GM12891 (cell line): ENCODE measurements at places on chromosomes 11 and 22.

- no peak for DNase-seq
Measured at GRCh38 chr11:86891036-86891435, 64.2 kb downstream of the FZD4 start.

- no peak for DNase-seq
Measured at GRCh38 chr11:83625336-83625735, 339.2 kb upstream of the CCDC90B start.

GRCh38 chr11:107139396-107139795, 121.1 kb upstream of the GUCY1A2 start:
- DNase-seq, result no peak

- no peak for DNase-seq
Measured at GRCh38 chr11:11291041-11292015, 61.7 kb downstream of the CSNK2A3 start.

DNA sequence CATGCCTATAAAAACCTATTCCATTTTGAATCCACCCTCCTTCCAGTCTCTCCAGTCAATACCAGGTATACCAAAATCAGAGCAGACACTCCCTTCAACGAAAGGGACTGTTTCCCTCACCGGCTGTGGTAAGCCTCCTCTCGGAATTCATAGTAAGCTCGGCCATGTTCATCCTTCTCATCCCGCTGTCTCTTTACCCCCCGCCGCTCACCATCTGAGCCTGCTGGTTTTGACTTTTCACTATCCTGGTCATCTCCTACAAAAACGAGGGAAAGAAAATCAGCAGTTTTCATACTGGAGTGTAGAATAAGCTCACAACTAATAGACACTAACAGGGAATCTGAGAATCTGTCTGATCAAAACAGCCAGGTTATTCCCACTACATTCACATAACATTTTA, 3.1 kb downstream of the HNRNPUL2 start:
- DNase-seq, result no peak

DNA sequence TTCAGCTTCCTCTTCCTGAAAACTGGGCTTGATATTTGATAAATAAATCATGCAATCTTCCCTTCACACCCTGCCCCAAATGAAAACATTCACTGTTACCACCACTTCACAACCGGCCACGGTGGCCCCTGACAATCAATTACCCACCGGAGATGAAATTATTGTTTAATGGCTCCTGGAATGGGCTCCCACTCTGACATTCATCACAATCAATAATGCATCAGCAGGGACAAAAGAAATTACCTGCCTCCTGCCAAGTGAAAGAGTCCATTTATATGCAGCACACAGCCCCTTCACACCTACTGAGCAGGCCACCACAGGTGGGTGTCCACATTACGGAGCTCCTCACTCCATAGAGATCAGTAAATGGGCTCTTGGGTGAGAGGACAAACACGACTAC, 193.5 kb upstream of the SNX19 start:
- DNase-seq, result no peak

DNA sequence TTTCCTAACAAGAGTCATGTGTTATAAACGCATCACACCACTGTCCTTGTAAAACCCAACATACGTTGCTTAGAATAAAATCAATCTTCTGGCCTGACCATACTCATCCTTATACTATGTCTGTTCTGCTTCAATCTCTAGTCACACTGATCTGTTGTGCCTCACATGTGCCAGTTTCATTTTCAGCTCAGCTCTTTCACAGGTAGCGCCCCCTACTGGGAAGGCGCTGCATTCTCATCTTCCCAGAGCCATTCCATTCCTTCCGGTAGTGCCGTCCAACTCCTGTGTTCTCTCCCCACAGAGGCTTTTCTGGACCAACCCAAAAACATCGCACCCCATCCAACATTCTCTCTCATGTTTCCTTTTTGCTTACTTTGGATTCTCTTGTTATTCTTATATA, 22.2 kb downstream of the CASP5 start:
- no peak for DNase-seq

DNA sequence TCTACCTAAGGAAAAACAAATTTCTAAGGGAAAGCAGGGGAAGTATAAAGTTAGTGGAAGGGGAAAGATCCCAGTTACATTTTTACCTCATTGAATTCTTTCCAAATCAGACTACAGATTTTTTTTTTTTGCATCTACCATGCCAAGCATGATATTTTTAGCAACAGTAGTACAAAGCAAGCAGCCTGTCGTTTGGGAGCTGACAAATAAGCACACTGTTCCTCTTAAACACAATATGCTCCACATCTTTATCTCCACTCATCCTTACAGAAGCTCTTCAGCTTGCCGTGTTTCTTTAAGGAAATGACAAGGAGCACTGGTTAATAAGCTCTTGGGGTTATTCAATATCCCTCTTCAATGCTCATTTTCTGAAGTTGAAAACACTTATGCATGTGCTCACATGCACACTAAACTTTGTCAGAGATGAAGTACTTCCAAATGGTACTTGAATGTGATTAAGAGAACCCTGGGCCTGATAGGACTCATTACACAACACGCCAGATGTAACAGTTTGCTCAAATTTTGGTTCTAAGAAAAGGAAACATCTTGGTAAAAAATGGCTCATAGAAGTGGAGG, 53.8 kb downstream of the PAX6 start:
- DNase-seq, result no peak

DNA sequence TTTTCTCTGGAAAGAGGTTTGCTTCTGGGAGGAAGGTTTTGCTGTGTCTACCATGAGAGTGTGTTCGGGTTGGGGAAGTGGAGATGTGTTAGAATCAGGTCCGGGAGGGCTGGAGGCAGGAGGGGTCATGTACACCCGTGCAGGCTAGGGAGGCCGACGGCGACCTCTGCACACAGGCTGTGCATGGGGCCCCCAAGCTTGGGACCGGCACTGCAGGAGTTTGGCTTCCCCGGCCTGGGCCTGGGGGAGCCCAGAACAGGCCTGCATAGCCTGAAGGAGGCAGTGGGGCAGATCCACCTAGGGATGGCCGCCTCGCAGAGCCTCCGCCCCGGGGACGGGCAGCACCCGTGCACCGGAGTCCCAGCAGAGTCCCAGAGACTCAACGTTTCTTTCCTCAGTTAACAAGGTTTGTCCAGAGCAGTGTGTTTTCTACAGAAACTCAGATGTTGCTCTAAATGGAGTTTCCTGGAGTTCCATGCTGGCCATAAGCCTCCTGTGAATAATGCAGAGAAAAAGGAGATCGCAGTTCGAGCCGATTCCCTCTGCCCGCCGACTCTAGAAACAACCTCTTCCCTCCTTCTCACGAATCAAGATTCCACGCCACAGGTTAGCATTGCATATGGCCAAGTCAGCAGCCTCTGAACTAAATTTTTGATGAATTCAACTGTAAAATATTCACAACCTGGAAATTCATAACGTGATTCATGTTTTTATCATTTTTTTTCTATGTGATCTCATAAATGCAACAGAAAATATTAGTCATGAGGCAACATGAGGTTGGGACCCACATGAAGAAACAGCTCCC, 427.3 kb downstream of the BRD1 start:
- no peak for DNase-seq

DNA sequence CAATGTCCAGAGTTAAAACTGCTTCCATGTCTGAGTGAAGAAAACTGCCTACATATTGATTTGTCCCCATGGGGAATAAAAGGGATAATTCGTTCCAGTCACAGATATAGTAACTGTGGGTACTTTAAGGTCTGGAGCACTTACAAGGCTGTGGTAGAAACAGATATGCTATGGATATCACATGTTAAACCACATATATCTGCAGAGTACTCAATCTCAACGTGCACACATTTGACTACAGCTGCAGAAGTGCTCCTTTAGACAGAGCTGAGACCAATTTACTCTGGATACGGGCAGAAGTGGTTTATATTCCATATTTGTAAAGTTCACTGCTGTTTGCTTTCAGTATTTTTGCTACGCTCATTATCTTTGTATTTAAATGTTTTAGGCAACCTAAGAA, 9.7 kb upstream of the MS4A2 start:
- no peak for DNase-seq

DNA sequence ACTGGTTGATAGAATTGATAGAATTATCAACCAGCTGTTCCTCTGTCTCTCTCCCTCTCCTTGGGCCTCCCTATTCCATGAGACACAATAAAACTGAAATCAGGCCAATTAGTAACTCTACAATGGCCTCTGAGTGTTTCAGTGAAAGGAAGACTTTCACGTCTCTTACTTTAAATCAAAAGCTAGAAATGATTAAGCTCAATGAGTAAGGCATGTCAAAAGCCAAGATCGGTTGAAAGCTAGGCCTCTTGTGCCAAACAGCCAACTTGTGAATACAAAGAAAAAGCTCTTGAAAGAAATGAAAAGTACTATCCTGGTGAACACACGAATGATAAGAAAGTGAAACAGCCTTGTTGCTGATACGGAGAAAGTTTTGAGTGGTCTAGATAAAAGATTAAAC, 16.6 kb downstream of the PIH1D2 start:
- DNase-seq, result no peak

DNA sequence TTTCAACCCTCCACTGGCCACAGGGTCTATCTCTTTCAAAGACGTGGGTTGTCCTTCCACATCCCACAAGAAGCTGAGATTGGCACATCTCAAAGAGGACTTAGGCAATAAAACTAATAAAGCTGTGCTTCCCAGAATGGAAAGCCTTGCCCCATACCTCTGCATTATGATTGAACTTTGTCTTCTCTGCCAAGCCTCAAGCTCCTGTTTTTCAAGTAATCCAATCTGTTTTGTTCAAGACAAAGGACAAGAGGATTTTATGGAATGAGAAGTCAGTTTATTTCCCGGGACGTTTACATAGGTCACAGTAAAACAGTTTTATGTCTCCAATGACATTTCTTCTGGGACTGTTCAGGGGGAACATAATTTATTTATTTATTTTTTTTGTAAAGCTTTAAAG, 108.4 kb downstream of the GALNT18 start:
- DNase-seq, result no peak

DNA sequence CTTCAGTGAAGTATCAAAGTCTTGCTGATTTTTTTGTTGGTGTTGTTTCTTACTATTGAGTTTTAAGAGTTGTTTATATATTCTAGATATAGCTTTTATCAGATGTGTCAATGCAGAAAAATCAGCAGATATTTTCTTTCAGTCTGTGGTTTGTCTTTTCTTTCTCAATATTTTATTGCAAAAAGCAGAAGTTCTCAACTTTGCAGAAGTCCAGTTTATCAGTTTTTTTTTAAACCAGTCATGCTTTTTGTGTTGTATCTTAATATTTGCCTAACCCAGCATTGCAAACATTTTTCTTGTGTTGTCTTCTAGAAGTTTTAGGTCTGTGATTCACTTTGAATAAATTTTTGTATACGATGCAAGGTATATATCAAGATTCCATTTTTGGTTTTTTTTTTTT, 7.0 kb downstream of the ASRGL1 start:
- DNase-seq, result no peak
